ENCODE measurements at places on chromosomes 12 and 14.

DNA sequence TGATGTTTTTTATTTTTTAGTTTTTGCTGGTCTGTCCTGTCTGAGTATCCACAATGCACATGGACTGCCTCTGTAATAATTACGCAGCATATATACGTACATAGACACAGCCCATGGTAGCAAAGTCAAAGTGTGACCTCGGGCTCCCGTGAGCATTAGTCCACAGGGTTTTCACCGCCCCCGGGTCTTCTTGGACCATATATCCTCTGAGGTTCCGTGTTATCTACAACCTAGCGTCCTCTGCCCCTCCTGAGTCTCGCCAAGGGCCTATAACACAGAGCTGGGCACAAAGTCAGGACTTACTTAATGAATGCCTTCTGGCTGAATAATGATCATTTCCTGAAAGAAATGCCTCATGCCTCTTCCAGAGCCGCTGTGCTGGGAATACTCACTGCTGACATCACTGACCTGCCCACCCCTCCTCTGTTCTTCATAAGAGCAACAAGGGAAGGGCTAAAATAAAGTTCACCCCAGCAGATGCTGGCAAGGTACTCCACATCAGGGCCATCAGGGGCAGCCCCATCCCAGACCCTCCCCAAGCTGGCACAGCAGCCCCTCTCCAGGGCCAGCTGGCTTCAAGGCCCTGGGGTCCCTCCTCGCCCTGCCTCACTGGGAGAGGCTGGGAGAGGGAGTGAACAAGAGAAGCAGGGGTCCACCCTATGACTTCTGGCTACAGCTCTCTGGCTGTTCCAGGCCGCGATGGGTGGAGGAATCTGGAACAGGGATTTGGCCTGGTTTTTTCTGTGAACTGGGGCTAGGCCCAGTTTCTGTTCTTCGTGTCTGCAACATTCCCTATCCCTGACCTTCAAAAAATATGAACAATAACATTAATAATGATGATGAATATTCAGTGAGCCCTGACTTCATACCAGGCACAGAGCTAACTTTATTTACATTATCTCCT is 7.9 kb downstream of the HDAC7 start:
- DNase-seq = peak; percentile 89

DNA sequence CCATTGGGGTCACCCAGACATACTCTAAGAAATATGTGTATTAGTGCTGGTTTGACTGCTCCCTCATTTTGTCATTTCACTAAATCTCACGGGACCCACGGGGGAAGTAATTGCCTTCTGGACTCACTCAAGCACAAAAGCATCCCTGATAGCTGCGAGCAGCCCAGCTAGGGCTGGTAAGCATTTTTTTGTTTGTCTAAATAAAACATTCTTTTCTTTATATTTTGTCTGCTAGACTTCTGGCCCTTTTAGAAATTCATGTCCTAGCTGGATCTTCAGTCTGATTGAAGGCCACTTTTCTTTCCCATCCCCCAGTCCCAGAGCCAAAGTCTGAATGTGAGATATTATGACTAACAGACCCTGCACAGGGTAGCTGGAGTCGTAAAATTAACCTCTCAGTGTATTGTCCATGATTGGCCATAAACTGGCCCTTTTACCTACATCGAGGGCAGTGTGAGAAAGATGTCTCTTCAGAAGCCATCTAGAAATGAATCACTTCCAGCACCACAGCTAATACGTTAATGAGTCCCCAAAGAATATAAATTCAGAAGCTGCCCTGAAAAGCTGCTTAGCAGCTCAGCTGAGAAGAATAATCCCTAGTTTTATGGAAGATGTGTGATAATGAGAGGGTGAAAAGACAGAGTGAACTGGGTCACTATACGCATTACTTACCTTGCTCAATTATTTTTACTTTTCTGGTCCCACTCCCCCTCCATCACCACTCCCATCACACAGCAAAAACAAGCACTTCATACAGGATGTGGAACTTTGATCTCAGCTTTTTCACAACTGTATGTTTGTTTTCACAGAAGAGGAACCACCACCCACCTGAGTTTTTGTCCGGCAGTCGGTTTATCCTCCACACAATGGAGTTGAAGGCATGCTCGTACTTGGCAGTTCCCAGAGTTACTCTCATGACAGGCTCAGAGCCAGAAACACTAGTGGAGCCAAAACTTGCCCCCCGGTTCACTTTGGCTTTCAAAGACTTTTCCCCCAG is 55.6 kb upstream of the GTF2A1 start:
- no peak for DNase-seq

- no peak for DNase-seq
Observed at GRCh38 chr12:107374161-107374840, 281.0 kb upstream of the CRY1 start.

- DNase-seq = peak; percentile 18
Observed at GRCh38 chr12:73731658-73732057, 806.0 kb upstream of the ATXN7L3B start.

DNA sequence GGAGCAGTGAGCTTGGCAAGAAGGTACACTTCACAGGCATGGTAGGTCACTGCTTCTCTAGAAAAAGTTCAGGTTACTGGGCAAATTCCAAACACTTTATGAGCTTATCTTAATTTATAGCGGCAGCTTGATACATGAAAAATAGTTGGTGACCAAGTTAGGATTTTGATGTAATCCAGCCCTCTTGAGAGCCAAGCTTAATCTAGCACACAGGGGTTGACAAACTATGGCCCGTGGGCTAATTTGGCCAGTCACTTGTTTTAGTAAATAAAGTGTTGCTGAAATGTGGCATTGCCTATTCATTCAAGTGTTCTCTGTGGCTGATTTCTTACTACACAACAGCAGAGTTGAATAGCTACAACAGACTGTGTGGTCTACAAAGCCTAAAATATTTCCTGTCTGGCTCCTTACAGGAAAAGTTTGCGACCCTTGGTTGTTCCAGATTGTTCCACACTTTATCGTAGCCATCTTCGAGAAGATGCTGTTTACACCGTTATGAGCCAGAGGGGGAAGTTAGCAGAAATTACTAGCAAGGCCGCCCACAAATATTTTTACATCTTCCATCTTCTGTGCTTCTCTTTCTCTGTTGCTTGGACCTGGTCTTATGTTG is 120.9 kb downstream of the DAAM1 start:
- no peak for DNase-seq
